ENCODE measurements at places on chromosomes 2 and 18.

GRCh38 chr2:239467281-239467955, 66.6 kb upstream of the HDAC4 start:
- DNase-seq: no peak

DNA sequence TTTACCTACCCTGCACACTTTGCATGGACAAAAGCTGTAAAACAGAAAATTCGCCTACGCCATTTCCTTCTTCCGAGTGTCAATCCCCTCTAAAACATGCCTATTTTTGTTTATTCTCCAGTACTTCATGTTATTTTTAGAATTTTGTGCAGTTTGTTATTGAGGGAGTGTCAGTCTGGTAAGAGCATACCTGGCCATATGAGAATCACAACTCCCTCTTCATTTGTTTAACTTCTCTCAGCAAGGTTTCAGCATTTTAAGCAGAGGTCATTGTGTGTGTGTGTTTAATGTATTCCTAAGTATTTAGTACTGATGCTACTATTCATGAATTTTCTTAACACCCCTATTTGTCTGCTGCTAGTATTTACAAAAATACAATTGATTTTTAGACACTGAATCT, 49.4 kb downstream of the SMAD2 start:
- DNase-seq: no peak

DNA sequence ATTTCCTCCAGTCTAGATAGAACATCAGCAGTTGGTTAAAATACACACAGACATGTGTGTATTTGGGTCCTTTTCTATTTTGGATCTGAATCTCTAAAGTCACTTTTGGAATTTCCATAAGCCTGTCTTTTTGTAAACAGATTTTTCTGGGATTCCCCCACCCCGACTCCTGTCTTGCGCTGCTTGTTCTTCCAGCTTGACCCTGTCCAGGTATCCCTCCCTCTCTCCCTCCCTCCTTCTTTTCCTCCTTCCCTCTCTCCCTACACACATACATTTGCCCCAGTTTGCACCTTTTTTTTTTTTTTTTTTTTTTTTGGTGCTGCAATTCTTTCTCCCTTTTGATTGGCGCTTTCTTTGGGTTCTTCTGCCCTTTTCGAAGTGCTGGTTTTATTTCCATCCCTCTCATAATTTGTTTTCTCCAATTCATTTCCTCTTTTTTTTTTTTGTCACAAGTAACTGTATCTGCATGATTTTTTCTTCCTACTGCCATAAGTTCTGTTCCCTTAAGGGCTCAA, 114.8 kb upstream of the SERTAD2 start:
- DNase-seq: no peak

DNA sequence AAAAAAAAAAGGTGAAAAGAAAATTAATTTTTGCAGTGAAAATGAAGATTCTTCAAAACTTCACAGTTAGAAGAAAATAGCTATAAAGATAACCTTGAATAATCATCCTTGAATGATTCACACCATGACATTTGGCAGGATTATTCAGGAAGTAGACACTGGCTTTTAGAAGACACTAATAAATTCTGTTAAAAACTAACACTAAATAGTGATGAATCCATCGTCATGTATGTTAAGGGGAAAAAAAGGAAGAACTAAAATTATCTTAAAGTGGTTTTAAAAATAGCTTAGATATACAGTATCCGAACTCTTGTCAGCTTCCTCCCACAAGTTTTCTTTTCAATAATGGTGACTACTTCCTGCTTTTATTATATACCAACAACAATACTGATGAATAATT, 10.2 kb downstream of the USP37 start:
- no peak for DNase-seq

DNA sequence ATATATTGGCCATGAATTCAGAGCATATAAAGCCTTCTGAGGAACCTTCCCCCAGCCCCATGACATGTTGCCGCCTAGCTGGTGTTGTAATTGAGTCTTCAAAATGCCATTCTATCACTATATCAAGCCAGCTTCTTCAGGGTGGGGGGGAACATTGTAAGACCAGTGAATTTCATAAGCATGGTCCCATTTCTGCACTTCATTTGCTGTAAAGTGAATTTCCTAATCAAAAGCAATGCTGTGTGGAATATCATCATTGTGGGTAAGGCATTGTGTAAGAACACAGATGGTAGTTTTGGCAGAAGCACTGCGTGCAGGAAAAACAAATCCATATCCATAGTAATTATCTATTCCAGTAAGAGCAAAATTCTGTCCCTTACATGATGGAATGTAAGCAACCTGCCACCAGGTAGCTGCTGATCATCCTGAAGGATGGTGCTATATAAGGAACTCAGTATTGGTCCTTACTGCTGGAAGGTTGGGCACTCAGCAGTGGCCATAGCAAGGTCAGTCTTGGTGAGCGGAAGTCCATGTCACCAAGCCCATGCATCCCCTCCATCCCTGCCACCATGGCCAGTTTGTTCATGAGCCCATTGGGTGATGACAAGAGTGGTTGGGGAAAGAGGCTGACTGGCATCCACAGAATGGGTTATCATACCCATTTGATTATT, 159.4 kb downstream of the COPS8 start:
- DNase-seq: no peak

DNA sequence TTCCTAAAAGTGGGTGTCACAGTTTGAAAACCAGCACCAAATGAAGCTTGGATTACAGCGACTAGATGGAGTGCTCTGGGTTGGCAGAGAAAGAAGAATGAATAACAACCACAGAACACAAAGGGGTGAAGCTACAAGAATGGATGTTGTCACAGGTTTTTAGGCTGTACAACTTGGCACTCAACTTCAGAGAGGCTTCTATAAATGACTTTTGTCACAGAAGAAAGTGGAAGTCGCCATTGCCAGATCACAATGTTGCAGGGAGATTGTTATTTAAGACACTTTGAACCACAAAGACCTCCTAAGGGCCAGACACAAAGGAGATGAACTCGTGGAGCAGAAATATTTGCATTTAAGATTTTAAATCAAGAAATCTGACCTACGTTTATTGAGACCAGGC, 354.2 kb downstream of the CDH7 start:
- DNase-seq: no peak

DNA sequence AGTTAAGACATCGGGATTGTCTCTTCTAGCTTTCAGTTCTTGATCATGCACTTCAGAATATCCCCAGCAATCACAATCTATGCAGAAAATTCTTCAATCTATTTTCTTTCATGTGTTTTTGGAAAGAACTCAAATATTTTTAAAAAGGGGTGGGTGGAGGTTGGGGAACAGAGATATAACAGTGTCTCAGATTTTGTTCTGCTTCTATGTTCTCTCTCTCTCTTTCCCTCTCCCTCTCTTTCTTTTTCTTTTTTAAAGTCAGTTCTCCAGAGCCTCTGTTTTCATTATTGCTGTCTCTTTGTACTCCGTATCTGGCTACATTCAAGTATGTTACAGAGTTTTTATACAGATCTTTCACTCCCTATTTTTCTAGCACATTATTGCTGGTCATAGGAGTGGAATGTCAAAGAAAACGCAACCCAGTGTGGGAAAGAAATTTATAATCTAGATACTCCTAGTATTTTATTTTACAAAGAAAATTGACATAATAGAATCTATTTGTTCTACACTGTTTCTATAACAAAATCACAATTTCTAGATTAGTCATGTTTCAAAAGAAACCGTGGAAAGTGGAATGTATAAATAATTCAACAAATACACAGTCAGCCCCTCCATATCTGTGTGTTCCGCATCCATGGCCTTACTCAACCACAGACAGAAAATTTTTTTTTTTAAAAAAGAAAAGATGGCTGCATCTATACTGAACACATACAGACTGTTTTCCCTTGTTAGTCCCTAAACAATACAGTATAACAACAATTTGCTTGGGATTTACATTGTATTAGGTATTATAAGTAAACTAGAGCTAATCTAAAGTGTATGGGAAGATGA, 11.2 kb upstream of the NEMP2 start:
- no peak for DNase-seq

DNA sequence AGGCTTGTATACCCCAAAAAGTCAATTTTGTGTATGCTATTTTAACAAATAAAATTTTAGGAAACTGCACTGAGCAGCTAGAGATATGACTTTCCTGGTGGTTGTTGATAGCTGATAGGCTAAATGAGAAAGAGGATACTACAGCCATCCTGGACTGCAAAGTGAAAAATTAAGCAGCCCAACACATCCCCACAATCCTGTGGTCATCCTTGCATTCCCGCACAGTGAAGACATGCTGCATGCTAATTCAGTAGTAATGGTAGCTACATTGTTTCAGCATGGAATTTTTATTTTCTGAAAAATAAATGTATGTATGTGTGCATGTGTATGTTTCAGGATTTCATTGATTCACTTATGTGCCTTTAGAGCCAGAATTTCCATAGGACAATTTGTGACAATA, 124.2 kb upstream of the CCDC68 start:
- no peak for DNase-seq

DNA sequence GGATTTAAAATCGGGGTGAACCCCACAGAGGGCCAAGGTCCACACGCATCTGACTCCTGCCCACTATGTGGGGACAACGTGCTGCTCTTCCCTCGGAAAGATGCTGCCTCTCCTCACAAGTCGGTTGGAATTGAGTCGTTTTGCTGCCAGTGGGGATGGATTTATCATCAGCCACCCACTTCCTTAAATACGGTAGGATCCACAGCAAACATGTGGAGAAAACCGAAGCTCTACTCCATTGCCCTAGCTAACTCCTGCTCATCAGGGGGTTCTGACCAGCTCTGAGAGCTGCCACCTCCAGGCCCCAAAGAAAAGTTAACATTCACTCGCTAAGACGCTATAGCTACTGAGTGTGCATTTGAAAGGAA, 80.9 kb downstream of the CHRNA1 start:
- no peak for DNase-seq

GRCh38 chr18:33839452-33840211, 261.6 kb downstream of the ASXL3 start:
- DNase-seq: no peak

GRCh38 chr18:62445386-62445917, 77.4 kb upstream of the ZCCHC2 start:
- no peak for DNase-seq

DNA sequence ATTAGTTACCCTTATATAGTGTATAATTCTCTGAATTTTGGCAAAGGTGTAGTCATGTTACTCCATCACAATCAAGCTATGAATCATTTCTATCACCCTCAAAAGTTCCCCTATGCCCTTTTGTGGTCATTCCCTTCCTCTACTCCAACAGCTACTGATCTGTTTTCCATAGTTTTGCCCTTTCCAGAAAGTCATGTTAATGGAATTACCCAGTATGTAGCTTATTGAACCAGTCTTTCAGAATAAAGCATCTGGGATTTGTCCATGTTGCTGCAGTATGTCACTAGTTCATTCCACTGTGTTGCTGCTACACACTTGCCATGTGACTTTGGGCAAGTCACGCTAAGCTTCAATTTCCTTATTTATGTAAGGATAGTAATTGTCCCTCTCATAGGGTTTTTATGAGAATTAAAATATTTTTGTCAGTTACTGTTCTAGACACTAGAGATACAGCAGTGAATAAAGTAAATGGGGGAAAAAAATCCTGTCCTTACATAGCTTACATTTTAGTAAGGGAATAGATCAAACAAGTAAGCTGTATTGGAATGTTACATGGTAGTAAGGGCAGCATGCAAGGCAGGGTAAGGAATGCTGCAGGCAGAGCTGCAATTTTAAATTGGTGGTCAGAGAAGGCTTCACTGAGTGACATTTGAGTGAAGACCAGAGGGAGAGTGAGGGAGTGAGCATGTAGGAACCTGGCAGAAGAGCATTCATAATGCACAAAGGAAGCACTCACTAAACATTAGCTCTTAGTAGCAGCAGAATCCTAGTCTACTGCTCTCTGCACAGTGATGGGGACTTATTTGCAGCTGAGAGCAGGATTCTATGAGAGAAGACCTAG, 80.3 kb upstream of the TSPYL6 start:
- DNase-seq: no peak

GRCh38 chr2:198045227-198045626, 240.8 kb downstream of the PLCL1 start:
- no peak for DNase-seq

- DNase-seq: no peak
Observed at GRCh38 chr18:44961288-44961995, 280.8 kb downstream of the SETBP1 start.

- no peak for DNase-seq
Observed at GRCh38 chr18:13562494-13563029, 163.8 kb downstream of the FAM210A start.

- DNase-seq: no peak
Observed at GRCh38 chr2:135792401-135793150, 44.4 kb downstream of the LCT start.

DNA sequence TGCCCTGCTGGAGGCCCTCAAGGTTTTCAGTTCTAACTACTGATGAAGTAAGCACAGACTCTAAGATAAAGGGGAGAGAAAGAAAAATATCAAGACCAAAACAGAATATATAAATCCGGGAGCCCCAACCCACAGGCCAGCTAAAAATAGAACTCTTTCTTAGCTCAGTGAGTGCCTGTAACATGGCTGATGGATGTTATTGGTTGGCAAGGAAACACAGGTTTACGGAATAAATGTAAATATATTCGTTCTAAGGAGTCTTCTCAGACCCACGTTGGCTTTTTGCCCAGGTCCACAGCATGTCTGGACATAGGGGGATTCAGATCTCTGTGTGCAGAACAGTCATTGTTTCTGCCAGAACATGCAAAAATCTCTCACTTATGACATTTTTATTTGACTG, 139.0 kb upstream of the SERPINE2 start:
- DNase-seq: no peak

All from activated naive CD4-positive, alpha-beta T cell (primary cell).